Stimulated activated CD4-positive, alpha-beta T cell treated with anti-CD3 and anti-CD28 coated beads, Interleukin-4, amount 100 ng/mL, for 24 hours (primary cell): ENCODE measurements at places on chromosomes 5 and 9.

GRCh38 chr5:39092581-39093351 lies 18.6 kb upstream of the RICTOR start:
- no peak for DNase-seq

GRCh38 chr9:137095664-137096517 lies 9.1 kb downstream of the MAN1B1 start:
- peak; percentile 88 for DNase-seq

DNA sequence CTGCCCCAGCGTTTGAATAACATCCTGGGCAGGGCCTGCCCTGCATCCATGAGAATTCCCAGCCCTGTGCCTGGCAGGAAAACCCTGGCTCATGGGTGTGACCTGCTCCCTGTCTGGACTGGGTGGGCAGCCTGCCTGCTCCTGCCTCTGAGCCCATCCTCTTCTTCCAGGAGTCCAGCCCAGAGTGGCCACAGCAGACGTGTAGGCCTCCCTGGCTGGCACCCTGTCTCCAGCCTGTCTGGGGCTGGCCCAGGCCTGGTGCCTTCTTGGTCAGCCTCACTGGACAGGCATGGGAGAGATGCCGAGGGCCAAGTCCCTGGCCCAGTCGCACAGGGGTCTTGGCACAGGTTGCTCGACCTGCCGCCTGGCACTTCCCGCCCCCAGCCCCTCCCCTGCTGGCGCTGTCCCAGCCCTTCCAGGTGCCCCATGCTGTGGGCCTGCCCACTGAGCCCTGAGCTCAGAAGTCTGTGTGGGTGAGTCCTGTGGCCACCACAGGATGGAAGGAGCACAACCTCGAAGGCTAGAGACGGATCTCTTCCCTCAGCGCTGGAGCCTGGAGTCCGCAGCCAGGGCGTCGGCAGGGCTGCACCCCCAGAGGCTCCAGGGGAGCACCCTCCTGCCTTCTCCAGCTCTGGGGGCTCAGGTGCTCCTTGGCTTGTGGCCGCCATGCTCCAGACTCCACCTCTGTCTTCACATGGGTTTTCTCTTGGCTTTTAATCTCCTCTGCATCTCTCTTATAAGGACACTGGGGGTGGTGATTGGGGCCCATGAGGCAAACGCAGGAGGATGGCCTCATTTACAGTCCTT lies 11.8 kb upstream of the COL5A1 start:
- DNase-seq: no peak

DNA sequence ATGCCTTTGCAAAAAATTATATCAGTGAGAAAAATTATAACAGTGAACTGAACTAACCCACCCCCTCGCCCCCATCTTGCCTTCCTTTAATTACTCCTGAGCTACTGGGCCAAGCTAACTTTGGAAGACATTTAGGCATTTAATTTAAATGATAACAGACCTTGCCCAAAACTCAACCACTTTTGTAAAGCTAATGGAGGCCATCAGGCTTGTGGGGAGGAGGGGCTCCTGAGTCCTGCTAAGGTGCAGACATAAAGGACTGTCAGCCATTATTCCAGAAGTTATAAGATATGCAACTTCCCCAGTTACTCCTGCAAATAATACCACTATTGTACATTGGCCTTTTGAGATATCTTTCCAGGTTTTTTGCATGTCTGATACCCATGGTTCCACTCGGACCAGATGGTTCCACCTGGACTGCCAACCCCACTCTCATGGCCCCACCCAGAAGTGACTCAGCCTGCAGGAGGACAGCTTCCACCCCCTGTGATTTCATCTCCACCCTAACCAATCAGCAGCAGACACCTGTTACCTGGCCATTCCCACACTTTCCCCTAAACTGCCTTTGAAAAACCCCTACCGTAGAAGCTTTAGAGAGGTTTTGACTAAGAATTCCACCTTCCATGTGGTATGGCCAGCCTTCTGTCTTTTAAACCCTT lies 805.4 kb upstream of the CDH6 start:
- DNase-seq: no peak

DNA sequence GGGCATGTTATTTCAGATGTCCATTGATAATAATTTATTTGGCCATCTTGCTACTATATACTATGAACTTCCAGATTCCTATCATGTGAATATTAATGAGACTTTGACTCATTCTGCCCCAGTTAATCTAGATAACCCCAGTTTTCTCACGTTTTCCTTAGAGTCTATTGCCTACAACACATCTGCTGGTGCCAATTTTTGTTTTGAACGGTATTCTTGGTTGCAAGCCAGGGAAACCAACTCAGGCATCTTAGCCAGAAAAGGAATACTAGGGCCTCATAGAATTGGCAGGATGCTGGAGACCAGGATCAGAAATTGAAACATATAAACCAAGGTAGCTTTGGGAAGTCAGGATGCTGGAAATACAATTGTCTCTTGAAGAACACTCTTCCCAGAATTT lies 28.0 kb upstream of the NPR3 start:
- DNase-seq: no peak

GRCh38 chr5:94314460-94315131 lies 303.8 kb downstream of the KIAA0825 start:
- DNase-seq: no peak
